NCI-H1048 (cell line): ENCODE measurements at places on chromosomes 6 and 20.

DNA sequence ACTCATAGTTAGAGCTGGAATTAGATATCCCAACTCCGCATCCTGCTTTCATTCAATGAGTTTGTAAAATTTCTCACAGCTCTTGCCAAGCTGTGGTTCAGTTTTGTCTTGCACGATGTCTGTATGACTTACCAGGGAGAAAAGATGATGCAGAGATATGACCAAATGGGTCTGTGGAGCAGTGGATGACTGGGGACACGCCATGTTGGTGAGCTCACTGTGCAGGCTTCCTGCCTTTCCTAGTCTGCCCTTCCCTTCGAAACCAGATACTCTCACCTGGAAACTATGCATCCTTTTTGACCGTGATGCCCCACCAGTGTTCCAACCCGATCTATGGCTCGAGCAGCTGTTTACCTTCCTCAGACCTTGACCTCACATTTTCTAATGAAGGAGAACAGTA, 262.7 kb upstream of the BMP2 start:
- DNase-seq: no peak

DNA sequence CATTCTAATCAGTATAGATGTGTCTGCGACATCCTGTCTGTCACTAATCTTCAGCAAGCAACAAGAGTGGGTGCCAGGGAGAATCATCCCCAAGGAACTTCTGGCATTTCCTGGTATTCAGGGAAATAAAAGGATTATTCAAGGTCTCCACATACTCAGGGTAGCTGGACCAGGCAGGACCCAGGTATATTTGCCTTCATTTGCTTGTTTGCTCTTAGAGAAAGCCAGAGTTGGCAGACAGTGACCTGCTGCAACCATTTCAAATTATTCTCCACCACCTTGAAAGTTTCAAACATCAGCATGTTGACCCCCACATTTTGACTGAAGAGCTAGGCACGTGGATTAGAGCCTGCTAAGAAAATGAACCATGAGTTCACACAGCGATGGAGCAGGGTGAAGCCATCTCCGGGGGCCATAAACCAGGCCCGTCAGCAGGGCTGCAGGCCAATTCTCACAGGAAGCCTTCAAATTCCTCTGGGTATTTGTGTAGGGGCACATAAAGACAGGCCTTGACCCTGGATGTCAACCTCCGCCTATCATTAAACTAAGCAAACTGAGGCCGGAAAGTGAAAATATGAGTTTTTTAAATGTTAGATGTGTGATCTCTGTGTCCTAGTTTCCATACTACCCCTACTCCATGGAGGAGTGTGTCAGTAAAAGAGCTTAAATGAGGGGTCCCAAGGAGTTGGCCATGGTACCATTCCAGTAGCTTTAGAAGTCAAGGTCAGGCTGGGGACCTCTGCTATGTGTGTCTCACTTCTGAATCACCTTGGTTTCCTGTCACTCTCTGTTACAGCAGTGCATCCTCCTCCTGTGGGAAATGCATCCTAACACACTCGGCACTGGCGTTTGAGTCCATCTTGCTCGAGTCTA, 32.9 kb downstream of the TRAM2 start:
- DNase-seq: no peak

GRCh38 chr20:39066471-39067242, 104.5 kb downstream of the DHX35 start:
- DNase-seq: no peak

GRCh38 chr20:39913274-39913673, 775.8 kb downstream of the MAFB start:
- no peak for DNase-seq

DNA sequence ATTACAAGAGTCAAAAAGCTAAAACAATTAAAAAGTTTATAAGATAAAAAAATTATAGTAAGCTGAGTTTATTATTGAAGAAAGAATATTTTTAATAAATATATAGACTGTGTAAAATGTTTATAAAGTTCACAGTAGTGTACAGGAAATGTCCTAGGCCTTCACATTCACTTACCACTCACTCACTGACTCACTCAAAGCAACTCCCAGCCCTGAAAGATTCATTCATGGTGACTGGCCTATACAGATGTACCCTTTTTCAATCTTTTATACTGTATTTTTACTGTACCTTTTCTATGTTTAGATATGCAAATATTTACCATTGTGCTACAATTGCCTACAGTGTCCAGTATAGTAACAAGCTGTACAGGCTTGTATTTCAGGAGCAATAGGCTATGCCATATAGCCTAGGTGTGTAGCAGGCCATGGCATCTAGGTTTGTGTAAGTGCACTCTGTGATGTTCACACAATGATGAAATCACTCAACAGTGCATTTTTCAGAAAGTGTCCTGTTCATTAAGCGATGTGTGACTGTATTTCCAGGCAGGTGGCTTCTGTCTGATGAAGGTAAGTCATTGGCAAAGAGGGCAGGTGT, 130.2 kb downstream of the BTBD3 start:
- no peak for DNase-seq

GRCh38 chr6:106628658-106629102, 618 bp downstream of the RTN4IP1 start:
- DNase-seq: no peak

DNA sequence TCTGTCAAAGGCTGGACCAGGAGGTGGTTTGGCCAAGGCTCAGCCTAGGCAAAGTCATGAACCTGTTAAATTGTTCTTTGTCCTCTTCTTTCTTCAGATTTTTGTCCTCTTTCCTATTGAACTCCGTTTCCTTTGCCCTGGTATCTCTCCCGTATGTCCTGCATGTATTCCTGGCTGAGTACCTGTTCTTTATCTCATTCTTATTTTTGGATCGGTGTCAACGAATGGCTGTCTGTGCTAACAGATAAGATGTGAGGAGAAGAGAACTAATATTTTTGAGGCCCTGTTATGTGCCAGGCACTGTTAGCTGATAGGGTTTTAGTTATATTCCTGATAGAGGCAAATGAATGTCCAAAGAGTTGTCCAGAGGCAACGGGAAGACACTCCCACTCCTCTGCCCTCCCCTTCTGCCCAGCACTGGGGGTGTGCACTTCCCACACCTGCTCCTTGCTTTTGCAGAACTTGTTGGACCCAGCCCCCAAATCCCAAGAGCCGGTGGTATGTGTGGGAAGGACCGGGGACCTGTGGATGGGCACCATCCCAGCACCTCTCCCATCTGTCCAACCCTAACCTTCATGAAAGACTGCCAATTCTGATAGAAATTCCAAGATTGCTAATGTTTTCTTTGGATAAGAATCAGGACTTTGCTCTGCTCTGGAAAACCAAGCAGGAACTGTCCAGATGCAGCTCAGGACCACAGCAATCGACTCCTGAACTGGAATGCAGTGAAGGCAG, 20.6 kb downstream of the MMP24OS start:
- no peak for DNase-seq

- no peak for DNase-seq
Measured at GRCh38 chr6:25962149-25963127, at the start of gene TRIM38. Gene TRIM38, plus strand, starts transcription at chr6:25962802. Its CDS starts 3,721 bp downstream, at chr6:25966523.

- no peak for DNase-seq
Measured at GRCh38 chr20:28616354-28616753, 2641.1 kb upstream of the DEFB115 start.
